Activated CD4-positive, alpha-beta memory T cell treated with anti-CD3 and anti-CD28 coated beads, Interleukin-2, amount 10 ng/mL, durations not matched to agents 7 days and 5 days (primary cell): ENCODE measurements at places on chromosomes 1 and 21. TPM values are rescaled to one million over a fixed set of nuclear protein-coding genes. Genes with fewer than 3 reads are reported as not detected.

- H3K4me1 ChIP-seq, result no peaks in the 10 kb centered on the region
- H3K27ac ChIP-seq, result no peak overlapping the region
- no peaks in the 10 kb centered on the region for H3K36me3 ChIP-seq
- H3K4me3 ChIP-seq, result no peak overlapping the region
- DNase-seq, result no peak
These were observed 226.7 kb upstream of the POU3F1 start for GRCh38 chr1:38273196-38273804.

GRCh38 chr1:38686167-38686926, 173.2 kb downstream of the RRAGC start:
- peaks cover 30% of the 10 kb centered on the region for H3K27me3 ChIP-seq
- no peak overlapping the region for H3K27ac ChIP-seq
- H3K4me1 ChIP-seq, result no peaks in the 10 kb centered on the region
- H3K4me3 ChIP-seq, result no peak overlapping the region

DNA sequence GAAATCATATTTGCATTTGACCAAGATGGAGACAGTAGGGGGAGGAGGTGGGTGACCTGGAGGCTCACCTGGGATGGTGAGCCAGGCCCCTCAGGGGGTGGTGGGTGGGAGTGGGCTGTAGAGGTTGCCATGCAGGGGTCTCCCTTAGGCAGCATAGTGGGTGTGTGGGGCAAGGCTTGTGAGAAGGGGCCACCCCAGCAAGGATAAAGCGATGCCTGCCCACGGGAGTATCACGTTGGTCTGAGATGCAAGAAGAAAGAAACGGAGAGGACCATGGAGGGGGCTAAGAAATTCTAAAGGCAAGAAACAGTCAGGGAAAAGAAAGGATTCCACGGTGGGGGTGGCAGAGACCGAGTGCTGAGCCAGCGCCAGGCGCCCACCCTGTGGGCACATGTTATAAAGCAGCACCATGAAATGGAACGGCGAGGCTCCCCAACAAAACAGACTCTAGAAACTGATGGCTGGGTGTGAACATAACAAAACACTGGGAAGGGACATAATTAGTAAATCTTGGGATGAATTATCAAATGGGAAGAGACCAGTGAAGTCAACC, 11.7 kb upstream of the C2CD2 start:
- H3K4me3 ChIP-seq, result no peak overlapping the region
- H3K27ac ChIP-seq, result no peak overlapping the region
- H3K36me3 ChIP-seq, result no peaks in the 10 kb centered on the region
- peaks cover 10% of the 10 kb centered on the region for H3K27me3 ChIP-seq

- H3K27me3 ChIP-seq, result peaks cover 6% of the 10 kb centered on the region
- H3K27ac ChIP-seq, result no peak overlapping the region
- DNase-seq, result no peak
- H3K4me3 ChIP-seq, result no peak overlapping the region
- no peaks in the 10 kb centered on the region for H3K4me1 ChIP-seq
These were observed 239.8 kb downstream of the TRABD2B start for GRCh38 chr1:47757226-47757975.

The PTPN22 gene
- 79.4 TPM for total RNA-seq

The CHD5 gene
- 0.18 TPM for total RNA-seq

GRCh38 chr1:15014516-15014915, 139.0 kb upstream of the TMEM51 start:
- H3K4me3 ChIP-seq, result no peak overlapping the region
- no peaks in the 10 kb centered on the region for H3K4me1 ChIP-seq
- DNase-seq, result no peak
- no peaks in the 10 kb centered on the region for H3K27me3 ChIP-seq
- H3K27ac ChIP-seq, result no peak overlapping the region
- H3K36me3 ChIP-seq, result no peaks in the 10 kb centered on the region

GRCh38 chr1:115953180-115953579, 23.1 kb upstream of the SLC22A15 start:
- H3K4me1 ChIP-seq, result peaks cover 7% of the 10 kb centered on the region
- DNase-seq, result no peak
- H3K4me3 ChIP-seq, result no peak overlapping the region

The ARHGEF16 gene
- not detected for total RNA-seq

The CLCA1 gene
- total RNA-seq, result not detected
